Fibroblast of skin of abdomen (primary cell): ENCODE measurements at places on chromosomes 5 and 9.
A peak's percentile ranks its signal among the peaks of the same experiment; 100 is the strongest.

GRCh38 chr5:13034061-13034460 is 910.4 kb downstream of the DNAH5 start:
- DNase-seq = no peak

DNA sequence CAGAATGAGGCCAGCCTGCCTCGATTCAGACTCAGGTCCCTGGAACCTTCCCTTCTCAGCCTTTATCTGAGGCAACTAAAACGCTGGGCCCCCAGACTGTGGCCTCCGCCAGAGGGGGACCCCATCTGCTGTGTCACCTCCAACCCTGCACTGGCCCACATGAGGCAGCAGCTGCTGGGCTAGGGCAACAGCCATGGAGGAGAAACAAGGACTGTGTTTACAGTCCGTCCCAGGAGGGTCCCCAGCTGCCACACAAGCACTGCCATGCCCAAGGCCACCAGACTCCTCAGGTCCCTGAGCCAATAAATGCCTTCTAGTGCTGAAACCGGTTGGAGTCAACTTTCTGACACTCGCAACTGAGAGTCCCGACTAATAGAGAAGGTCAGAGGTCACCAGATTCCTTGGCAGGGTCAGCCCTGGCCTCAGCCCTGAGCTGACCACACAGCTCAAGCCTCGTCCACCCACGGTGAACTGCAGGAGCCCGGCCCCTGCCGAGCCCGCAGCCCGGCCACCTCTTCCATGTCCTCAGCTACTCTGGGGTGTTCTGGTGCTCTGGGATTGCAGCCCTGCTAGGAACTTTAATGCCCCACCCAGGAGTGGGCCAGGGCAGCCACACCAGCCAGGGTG is 77.0 kb downstream of the ZNF354C start:
- DNase-seq = no peak

GRCh38 chr9:136855461-136856078 is 3.4 kb downstream of the MAMDC4 start:
- no peak for DNase-seq

- no peak for DNase-seq
Observed at GRCh38 chr5:146516151-146516475, at the start of gene GPR151. Gene GPR151, minus strand, starts transcription at chr5:146516190. Its CDS starts 77 bp downstream, at chr5:146516113.

DNA sequence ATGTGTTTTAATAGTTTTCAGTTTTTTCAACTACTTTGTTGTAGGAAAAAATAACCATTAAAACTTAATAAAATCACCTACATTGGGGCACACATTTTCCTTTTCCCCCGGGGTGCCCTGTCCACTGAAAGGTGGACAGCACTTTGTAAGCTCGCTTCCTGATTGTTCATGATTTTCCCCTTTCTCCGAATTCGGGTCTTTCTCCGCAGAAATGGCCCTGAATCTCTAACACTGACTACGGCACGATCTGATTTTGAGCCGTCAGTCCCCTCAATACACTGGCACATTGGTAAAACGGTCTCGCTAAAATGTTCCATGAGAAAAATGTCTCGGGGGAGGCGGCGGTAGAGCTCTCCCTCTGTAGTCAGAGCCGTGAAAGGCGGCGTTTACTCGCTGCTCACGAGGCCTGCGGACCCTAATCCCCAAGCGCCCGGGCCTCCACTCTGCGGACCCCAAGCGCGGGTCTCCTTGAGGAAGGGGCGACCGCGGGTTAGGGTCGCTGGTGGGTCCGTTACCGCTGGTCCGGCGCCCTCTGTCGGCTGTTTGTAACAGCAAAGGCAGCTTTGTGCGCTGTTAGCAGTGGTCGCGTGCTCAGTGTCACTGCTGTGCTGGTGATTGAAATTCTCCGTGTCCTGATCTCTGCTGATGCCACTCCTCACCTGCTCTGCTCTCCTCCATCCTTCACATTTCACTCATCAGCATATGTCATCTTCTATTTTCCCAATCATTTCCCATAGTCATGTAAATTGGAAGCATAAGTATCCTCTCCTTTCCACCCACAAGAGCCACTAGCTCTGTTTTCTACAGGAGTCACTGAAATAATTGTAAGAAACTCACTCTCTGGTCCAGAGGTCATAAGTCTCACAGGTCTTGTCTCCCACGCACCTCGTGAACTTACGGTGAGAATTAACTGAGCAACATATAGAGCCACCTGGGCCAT is 10.8 kb upstream of the IFNA2 start:
- peak; percentile 20 for DNase-seq

- peak; percentile 31 for DNase-seq
Observed at GRCh38 chr5:8912106-8912505, 633.8 kb downstream of the SEMA5A start.

- DNase-seq = no peak
Observed at GRCh38 chr5:19208397-19208796, 779.6 kb downstream of the CDH18 start.

DNA sequence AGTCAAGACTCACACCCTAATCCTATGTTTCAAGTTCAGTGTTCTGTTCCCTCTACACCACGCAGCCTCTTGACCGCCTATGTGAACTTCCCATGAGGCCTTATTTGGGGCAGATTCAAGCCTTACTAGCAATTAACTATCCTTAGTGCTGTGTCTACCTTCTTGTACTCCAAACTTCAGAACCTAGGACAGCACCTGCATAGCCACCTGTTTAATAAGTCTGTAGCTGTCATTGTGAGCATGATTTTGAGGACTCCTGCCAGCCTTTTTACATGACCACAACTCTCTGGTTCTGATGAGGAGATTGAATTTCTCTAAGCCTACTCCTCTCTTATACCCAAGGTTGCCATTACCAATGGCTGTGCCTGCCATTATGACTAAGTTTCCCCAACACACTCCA is 50.8 kb upstream of the PCSK1 start:
- peak; percentile 45 for DNase-seq

GRCh38 chr5:155025895-155026294 is 12.3 kb downstream of the KIF4B start:
- DNase-seq = no peak

- no peak for DNase-seq
Observed at GRCh38 chr9:36319183-36319582, 60.9 kb upstream of the GNE start.
